Heart right ventricle (tissue), 16 donors: ENCODE measurements at places on chromosomes 12 and 14. TPM values are rescaled to one million over a fixed set of nuclear protein-coding genes. Genes with fewer than 3 reads are reported as not detected.

DNA sequence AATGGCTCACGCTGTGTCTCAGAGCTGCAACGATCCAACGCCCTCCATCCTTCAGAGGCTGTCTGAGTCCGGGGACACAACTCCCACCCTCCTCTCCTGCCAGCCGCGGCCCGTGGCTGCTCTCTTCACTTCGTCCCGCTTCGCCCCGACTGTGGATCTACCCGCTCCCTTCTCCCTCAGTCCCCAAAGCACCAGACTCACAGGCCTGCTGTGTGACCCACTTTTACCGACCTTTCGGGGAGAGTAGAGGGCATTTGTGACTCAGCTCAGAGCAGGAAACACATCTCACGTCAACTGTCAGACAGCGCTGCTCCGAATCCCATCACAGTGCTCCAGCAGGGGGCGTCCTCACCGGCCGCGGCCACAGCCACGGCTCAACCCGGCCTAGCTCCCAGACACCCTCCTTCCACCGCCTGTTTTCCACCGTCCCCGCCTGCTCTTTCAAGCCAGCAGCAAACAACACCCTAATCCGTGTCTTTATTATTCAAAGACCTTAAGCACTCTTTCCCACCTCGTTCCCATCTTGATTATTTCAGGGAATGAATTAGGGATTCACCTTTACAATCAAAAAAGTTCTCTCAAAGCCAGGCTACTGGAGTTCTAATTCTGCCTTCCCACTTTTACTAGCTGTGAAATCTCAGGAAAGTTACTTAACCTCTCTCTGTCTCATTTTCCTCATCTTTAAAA is 5.0 kb upstream of the AQP2 start:
- peak; percentile 87 for DNase-seq

GRCh38 chr14:49049711-49050110 is 536.5 kb downstream of the RPS29 start:
- no peak for DNase-seq

DNA sequence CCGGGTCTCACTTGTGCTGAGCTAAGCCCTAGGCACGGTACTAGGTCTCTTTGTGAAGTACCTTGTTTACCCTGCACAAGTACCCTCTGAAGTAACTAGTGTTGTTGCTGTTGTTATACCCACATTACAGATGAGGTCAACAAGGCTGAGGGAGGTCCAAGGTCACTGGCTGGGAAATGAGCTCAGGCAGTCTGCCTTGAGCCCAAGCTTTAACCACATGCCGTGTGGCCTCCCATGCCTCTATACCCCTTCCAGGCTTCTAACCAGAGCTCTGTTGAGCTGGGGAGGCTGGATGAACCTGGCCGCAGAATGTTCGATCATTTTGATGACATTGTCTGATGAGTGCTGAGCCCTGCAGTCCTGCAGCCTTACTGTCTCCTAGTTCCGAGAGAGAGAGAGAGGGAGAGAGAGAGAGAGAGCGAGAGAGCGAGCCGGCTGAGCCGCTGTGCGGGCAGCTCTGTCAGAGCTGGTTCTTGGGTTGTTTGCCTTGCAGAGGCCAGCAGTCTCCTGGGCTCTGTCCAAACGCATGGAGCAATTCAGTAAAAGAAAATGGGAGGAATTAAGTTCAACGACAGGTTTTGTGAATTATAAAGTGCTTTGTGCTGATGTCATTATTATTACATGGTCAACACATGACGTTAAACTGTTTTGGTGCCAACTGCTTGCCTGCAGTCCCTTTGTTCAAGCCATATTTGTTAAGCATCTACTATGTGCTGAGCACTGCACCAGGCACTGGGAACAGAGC is 13.1 kb downstream of the JDP2 start:
- peak; percentile 49 for DNase-seq

DNA sequence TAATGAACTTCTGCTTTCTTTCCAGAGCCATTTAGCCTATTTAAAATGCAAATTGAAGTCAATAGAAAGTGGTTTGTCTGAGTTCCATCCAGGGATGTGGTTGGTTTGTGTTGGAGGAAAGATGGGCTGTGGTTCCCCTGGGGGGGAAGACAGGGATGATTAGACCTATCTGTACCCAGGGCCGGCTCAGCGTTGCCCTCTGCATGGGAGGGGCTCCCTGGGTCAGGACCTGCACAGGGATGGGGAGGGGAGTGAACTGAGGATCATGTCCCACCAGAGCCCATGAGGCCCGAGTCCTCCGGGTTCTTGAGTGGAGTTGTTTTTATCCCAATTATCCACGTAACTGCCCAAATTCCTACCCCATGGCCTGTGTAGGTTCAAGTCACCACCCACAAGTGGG is 76.9 kb upstream of the SFSWAP start:
- DNase-seq, result no peak

DNA sequence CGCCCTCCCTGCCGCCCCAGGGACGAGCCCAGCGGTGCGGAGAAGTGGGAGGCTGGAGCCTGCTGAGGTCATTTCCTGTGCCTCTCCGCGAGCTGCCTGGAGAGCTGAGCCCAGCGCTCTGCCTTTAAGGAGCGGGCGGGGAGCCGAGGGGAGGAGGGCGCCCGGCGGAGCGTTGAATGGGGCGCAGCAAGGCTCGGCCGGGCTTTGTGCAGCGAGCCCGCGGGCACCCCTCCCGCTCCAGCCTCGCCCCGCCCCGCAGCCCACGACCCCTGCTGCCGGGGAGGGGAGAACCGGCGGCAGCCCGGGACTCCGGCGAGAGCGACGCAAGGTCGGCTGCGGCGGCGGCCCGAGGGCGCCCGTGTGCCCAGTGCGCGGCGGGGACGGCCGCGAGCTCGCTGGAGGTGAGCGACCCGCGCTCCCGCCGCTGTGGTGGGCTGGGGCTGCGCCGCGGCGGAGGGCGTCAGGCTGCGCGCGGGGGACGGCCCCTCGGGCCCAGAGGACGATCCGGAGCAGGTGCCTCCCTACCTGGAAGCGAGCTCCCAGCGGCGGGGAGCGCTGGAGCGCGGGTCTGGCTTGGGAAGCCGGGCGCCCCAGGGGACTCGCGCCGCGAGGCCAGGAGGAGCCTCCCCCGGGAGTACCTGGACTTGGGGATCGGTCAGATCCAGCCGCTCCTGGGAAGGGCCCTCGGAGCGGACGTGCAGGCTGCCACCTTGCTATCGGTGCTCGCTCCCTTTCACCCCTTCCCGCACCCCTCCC is at the start of gene PLEKHH1:
PLEKHH1 (plus strand) TSS at position 293 of the 756 bp plus-strand sequence. CDS start 8,578 bp downstream, outside the sequence.
- peak; percentile 73 for DNase-seq

DNA sequence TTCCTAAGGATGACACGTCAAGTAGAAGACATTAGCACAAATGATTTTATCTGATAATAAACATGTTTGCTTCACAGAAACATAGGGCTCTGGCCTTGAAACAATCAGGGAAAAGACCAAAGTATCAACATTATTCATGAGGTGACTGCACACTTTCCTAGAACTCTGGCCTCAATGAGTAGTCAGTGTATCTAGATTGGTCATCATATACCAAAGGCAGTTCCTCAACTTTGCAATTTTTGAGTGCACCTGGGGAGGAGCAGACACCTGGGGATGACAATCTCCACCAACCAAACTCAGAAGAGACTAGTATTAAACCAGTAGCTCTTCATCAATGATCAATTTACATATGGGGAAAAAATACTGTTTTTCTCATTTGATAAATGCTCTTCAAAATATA is 4.5 kb downstream of the EDDM3A start:
- DNase-seq, result no peak

DNA sequence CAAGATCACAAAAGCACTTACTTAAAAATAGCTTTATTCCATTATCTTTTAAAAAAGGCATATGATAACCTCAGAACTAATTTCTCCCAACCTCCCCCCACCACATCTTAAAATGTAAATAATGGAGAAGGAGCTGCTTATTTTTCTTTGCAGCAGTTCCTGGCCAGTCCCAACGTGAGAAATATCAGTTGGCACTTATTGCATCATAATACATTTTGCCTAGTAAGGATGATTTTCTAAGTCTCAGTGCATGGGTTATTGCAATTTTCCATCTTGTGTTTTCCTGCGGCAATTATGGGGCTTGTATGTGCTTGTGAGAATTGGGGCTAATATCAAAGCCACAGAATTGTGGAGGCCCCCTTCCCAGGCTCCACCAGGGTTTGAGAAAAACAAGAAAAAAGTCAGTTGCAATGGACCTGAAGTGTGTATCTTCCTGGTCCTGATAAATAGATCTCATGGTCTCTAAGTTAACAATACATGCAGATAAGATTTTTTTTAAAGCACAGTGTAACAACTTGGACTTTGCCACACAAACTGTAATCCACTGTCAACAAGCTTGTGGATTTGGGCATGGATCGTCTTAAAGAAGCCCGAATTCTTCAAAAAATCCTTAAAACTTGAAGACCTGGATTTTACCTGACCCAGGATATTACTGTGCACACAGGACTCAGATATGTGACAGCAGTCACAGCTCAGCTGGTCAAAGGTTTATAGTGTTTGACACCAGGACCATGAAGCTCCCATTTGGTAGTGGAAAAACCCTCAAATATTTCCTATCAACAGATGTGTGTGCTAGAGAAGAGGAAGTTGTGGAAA is 2.8 kb upstream of the WSB2 start:
- DNase-seq, result no peak

DNA sequence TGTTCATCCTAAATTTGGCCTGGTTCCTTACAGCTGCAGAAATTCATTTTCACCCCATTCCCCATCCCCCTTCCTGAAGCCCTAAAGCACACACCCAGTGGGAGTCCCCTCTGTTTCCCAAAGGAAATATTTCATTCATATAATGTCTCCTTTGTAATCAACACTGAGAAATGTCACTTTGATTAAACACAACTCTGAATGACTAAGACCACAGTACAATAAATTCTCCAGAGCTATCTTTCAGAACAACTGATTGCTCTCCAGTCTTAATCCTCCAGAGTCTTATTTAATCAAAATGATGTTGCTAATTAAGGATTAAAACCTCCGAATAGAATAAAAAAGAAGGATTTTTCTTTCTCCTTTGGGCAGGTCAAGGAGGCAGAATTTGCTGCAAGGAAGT is 6.4 kb downstream of the SLC15A5 start:
- DNase-seq, result no peak

DNA sequence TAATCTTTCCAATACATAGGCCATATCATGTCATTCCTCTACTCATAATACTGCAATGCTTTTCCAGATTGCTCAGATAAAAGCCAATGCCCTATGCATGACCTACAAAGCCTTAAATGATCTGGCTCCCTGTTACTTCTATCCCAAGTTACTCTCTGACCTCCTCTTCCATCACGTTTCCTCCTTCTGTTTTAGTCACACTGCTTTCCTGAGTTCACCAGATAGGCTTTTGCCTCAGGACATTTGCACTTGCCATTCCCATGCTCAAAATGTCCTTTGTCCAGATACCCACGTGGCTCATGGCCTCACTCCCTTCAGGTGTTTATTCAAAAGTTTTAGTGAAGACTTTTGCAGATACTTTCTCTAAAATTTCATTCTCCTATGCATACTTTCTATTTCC is 138.7 kb upstream of the PRICKLE1 start:
- no peak for DNase-seq

- no peak for DNase-seq
These were observed 168.2 kb downstream of the AKAP6 start for GRCh38 chr14:32497248-32497647.

Gene BHLHE41
- 62.6 TPM for total RNA-seq

Gene NPFF
- total RNA-seq, result not detected

Gene LRIG3
- total RNA-seq, result 3.0 TPM

Gene PTCSC3
- total RNA-seq, result not detected

Gene KLRG1
- total RNA-seq, result 3.9 TPM
